NCI-H2029 (cell line): ENCODE measurements at places on chromosomes 4 and X.
A peak's percentile ranks its signal among the peaks of the same experiment; 100 is the strongest.

- no peak for DNase-seq
These were observed 795 bp downstream of the DCAF12L1 start for GRCh38 chrX:126551725-126552312.

- DNase-seq = no peak
These were observed 291.9 kb downstream of the NAF1 start for GRCh38 chr4:162874748-162875147.

DNA sequence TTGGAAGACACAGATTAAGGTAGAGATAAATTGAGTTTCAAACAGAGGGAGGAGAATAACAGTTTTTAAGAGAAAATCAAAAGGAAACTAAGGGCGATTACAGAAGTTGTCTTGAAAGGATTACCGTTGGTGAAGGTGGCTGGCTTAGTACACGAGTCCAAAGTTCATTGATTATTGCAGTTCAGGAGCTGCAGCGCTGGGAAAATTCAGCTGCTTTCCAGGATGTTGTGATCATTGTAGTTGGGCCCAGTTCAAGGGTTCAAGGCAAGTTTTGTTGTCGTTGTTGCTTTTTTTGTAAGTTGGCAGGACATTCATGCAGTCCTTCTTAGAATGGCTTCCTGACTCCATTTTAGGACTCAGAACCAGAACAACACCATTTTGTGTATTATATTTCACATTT is 461.7 kb downstream of the RAPGEF2 start:
- no peak for DNase-seq

DNA sequence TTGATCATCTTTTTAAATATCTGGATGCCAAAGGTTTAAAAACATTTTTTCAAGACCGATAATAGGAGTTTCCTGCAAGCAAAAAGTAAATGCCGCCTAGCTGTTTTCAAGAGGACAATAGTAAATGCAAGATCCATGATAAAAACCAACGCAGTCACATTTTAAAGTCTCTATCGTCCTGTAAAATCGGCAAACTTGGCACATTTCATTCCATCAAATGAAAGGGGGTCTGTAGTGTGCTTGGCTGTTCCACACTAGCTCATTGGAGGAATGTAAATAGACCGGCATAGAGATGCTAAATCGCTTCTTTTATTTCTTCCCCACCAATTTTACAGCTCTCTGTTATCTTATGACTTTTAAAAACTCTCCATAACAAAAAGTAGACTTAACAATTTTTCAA is 202.2 kb downstream of the NLGN4X start:
- no peak for DNase-seq

DNA sequence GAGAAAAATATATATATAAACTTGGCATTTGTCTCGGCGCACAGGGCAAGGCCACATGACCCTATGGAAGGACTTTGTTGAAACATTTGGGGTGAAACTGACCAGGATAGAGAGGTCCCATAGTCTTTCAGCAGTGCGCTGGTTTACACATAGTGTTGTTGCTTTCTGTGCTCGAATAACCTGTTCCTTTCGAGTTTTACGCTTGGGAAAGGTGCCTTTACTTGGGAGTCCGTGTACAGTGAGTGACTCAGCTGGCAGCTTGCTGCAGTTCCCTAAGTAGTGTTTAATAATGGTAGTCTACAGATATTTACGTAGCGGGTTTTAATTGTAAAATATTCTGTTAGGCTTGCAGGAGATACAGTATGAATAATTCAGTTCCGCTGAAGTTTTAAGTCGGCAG is 578 bp downstream of the APOOL start:
- DNase-seq = no peak

GRCh38 chr4:53974561-53974960 is 89.8 kb downstream of the CHIC2 start:
- no peak for DNase-seq

DNA sequence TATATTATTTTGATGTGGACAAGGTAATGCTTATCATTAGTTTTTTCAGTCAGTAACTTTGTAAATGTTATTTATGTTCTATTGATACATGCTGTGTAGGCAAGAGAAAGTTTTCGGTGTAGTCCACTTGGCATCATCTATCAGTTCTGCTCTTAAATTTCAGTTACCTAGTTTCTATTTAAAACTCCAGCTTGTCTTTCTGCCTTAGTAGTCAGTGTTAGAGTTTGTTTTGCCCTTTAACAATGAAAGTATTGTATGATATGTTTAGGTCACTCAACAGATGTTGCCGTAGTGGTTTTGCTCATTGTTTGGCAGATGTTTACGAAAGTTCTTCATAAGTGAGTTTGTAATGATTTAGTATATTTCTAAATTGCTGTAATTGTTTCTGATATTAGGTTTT is 34.9 kb upstream of the FHDC1 start:
- no peak for DNase-seq

- DNase-seq = no peak
These were observed 730 bp downstream of the MANBA start for GRCh38 chr4:102759831-102760644.

- no peak for DNase-seq
These were observed 39.1 kb upstream of the BMP2K start for GRCh38 chr4:78737035-78737434.

DNA sequence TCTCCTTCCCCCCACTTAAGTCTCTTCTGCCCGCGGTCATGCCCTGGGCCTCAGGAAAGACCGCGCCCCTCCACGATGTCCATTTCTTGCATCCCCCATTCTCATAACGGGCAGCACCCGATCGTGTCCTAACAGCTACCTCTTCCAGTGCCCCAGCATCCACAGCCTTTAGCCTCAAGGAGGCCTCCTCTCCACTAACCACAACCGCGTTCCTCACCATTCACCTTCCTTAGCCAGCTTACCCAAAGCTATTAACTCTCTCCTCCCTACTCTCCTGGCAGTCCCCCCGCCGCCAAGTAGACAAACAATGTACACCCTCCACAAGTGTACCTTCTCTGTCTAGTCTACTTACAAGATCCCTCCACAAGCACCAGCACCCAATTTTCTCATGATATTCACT is 58.6 kb upstream of the PAGE5 start:
- DNase-seq = no peak

GRCh38 chr4:17204908-17205307 is 306.5 kb upstream of the LDB2 start:
- DNase-seq = no peak

- DNase-seq = no peak
These were observed 58.5 kb downstream of the DIPK2B start for GRCh38 chrX:45142185-45142584.

DNA sequence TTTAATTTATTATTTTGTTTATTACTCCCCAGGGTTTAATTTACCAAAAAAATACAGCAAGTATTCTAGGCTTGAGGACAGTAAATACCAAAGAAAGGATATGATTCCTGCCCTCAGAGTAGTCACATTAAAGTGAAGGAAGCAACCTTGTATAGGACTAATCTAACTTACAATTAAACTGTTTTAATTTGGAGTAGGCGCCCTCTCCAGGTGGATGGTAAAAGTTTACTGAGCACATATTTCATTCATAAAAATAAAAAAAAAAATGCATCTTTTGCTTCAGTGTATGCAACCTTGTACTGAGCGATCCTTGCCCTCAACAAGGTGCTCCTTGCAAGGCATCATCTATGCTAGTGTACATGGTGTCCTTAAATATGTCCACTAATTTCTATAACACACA is 72.0 kb upstream of the MAGEB16 start:
- no peak for DNase-seq

- no peak for DNase-seq
These were observed 9.2 kb upstream of the TREX2 start for GRCh38 chrX:153454901-153455550.

DNA sequence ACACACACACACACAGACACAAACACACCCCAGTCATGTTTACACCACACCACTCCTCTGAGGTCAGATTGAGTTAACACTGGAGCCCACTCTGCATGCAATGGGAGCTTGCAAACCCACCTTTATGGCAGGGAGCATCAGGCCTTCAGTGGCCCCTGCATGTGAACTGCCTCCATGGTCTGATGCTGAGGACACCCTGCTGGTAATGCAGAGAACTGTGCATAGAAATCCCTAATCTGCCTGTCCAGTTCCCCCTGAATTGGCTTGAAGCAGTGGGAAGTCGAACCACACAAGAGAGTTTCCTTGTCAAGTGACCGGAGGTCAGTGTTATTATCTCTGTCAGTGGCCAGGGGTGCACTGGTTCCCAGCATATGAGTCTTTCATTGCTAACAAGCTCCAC is 59.8 kb downstream of the ANOS1 start:
- DNase-seq = no peak

DNA sequence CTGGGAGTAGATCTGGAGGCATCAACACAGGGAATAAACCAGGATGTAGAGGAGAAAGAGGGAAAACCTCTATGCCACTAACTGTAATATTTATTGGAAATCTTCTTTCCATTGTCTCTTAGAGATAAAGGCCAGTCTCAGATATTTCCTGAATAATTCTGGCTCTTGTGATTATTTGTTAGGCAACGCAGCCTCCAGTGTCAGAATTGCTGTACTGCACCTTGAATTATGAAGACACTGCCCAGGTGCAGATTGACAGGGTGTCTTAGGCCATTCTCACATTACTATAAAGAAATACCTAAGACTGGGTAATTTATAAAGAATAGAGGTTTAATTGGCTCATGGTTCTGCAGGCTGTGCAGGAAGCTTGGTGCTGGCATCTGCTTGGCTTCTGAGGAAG is 100.7 kb upstream of the ZDHHC15 start:
- no peak for DNase-seq

GRCh38 chrX:50770702-50771101 is 43.3 kb downstream of the SHROOM4 start:
- DNase-seq = no peak

GRCh38 chr4:32003548-32003947 is 1283.4 kb downstream of the PCDH7 start:
- DNase-seq = no peak

DNA sequence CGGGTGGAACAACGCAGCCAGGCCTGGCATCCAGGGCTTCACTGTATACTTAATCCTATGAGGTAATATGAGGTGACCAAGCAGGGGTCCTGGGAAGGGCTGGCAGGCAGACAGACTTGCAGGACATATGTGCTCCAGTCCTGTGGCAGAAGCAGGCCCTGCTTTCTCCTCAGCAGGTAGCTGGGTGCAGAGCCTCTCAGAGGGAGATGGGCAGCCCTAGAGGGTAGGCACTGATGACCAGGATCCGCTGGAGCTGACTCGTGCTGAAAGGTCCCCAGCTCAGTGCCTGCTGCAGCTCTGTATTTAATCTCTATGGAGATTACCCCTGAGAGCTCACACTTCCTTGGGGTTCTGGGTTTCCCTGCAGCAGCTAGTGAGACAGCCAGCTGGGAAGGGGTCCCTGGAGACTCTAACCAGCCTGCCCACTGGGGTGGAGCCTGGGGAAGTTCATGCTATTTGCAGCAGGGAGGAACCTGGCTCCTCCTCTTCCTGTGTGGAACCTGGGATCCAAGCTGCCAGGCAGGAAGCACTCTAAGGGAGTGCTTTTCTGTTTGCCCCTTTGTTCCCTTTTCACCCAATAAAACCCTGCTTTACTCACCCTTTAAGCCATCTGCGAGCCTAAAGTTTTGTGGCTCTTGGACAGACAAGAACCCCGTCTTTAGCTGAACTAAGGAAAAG is 339.2 kb downstream of the DCAF12L2 start:
- DNase-seq = no peak

DNA sequence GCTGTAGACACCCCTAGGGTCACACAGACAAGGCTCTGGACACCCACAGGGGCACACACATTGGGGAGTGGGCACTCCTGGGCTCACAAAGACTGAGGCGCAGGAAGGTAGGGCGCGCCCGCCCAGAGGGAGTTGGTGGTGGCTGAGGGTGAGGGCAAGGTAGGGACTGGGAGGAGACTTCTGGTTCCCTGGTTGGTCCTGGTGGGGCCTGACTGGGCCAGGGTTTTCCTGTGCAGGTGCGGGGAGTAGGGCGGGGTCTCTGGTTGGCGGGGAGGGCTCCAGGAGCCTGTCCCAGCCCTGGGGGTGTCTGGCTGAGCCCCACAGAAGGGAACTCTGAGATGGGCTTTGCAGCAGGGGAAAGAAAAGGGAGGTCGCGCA is 6.7 kb upstream of the WAS start:
- DNase-seq = no peak

- no peak for DNase-seq
These were observed 458.1 kb downstream of the KCTD8 start for GRCh38 chr4:43990551-43990950.

GRCh38 chrX:136209016-136209738 is 42.0 kb downstream of the MAP7D3 start:
- DNase-seq = no peak

- no peak for DNase-seq
These were observed 94.7 kb downstream of the EDA2R start for GRCh38 chrX:66544181-66544580.

DNA sequence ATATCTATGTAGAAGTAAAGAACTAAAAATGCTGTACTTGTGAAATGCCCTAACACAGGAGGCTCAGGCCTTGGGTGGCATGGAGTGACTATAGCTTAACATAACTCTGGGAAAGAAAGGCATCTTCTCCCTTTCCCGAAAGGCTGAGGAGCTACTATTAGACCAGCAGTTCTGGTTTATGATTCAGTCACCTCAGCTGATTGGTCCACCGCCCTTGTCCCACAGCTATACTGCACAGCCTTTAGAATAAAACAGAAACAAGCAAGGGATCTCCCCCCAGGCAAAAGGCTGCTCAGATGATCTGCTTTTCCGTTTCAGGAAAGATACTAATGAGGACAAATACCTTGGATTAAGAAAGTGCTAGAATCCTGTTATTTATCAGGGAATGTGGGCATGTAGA is 171.3 kb downstream of the SNCA start:
- DNase-seq = no peak

- no peak for DNase-seq
These were observed 173.3 kb upstream of the S100G start for GRCh38 chrX:16476692-16477091.

DNA sequence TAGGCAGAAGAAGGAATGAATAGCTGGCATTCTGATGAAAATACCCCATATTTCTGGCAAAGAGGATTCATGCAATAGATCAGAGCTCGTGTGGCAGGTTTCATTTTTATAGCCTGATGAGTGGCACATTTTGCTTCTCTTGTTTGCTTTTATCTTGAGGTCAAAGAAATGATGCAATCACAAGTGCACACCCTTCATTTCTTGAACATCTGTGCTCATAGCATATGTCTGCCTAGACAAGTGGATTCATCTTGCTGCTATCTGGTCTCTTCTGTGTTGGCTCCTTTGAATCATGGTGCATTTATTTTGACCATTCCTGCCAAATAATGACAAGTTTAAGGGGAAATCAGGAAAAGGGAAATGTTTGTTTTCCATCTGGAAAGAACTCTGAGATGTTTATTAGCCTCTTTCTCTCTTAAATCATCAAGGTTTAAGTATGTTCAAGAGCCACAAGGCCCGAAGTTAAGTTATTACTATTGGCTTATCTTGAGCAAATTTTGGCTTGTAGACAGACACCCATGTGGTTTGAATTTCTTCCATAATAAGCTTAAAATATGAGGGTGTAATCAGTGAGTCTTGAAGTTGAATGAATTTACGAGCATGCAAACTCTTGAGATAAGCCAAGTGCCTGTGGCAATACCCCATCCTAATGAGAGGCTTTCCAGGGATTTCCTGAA is 59.3 kb upstream of the HS3ST1 start:
- peak; percentile 66 for DNase-seq

GRCh38 chr4:2269206-2269531 is 7.3 kb upstream of the MXD4 start:
- no peak for DNase-seq

- no peak for DNase-seq
These were observed 37.6 kb downstream of the UBQLN2 start for GRCh38 chrX:56600987-56601386.

- no peak for DNase-seq
These were observed 815.4 kb upstream of the PCDH10 start for GRCh38 chr4:132333724-132334047.

- DNase-seq = peak; percentile 15
These were observed 2.9 kb upstream of the LONRF3 start for GRCh38 chrX:118971552-118971951.
